ENCODE measurements at places on chromosomes 11 and 22.

DNA sequence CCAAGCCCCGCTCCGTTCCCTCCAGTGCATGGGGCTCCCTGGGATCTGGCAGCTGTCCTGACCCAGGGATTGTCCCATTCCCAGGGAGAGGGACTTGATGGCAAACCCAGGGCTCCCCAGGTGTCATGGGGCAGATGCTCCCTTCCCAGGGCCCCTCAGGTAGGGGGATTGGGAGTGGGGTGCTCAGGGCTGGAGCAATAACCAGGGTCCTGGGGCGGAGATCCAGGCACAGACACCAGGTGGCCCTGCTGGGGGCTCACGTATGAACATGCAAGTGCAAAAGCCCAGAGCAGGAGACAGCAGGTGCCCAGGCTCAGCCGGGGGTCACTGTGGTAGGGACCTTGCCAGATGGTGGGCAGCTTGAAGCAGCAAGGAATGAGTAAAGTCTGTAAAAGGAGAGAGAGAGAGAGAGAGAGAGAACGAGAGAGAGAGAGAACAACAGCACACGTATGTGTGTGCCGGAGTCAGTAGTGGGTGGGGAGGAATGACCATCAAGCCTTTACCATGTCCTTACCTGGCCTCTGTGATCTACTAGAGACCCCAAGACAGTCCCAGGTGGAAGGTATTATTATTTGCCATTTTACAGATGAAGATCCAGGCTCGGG lies 19.3 kb upstream of the MPPED1 start:
- DNase-seq: no peak

GRCh38 chr11:113113801-113114704 lies 152.8 kb downstream of the NCAM1 start:
- DNase-seq: peak; percentile 26

- DNase-seq: no peak
Observed at GRCh38 chr22:50085211-50085972, at the start of gene MLC1. Gene MLC1 (minus strand): TSS chr22:50085426. CDS start chr22:50084902, 524 bp downstream.

- no peak for DNase-seq
Observed at GRCh38 chr22:31968022-31968421, 23.7 kb downstream of the YWHAH start.

DNA sequence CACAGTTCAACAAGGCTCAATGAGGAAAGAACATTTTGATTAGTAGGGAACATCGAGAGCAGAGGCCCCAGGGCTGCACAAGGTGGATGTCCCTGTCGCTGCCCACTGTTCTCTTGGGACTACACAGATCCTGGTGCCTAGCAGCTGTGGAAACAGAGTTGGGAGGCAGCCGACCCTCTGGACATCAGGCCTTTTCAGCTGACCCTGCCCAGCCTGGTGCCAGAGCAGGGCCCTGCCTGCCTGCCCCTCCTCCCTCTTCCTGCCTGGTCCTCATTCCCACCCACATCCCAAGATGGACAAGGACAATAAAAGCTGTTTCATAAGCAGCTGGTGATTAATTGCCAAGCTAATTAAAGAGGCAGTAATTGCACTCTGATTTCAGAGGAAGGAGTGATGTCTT lies 60.7 kb downstream of the NFAM1 start:
- DNase-seq: no peak

DNA sequence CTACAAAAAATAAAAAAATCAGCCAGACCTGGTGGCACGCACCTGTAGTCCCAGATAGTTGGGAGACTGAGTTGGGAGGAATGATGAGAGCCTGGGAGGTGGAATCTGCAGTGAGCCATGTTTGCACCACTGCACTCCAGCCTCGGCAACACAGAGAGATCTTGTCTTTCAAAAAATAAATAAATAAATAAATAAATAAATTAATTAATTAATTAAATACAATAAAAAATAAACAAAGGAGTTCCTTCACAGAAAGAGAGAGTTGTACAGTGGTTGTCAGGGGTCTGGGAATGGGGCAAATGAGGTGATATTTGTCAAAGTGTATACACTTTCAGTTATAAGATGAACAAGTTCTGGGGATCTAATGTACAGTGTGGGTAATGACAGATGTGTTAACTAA lies 49.8 kb upstream of the GAB2 start:
- DNase-seq: no peak

DNA sequence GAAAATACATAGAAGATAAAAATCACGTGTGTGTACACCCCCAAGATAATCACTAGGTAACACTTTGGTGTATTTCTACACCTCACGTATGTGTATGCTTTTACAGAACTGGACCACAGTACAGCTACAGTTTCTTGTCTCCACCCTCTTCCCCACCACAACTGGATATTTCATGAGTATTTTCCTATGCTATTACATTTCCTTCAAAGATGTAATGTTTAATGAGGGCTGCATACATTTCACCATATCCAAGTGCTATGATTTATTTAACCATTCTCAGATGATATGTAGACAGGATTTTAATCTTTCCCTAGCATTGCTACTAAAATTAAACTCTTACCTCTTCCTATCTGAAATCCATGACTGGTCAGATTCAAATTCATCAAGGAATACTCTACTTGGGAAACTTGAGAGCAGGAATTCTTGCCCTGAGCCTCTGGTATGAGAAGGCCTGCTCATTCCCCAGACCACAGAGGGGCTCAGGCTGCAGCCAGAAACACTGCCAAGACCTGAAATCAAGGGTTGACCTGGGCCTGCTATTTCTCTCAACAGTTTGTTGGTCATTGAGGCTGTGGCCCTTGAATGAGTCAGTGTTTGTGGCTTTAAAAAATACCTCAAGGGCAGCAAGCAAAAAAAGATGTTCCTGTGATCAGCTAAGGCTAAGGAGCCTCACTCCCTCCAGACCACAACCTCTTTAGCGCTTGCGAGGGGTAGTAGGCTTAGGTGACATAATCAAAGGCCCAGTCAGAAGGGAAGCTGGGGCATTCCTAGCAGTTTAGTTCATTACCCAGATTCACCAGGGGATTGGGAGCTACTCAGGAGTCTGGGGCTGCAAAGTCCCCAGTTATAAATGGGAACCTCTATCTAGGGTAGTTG lies 55.5 kb downstream of the ABTB2 start:
- DNase-seq: no peak

GRCh38 chr11:12448131-12448939 lies 71.0 kb downstream of the PARVA start:
- no peak for DNase-seq

DNA sequence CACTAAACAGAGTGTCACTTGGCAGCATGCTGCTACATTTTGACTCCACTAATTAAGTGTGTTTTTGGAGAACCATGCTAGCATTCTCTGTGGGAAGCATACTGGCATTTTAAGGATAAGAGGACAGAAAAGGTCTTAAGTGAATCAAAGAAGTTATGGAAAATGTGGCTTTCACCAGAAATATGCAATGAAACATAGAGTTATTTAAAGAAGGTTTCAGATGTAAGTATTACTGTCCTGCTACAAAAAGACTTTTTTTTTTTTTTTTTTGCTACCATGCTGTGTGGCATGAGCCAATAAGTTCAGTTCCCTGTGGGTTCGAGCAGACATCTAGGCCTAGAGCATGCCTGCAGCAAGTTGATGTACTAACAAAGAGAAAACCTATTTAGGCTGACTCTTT lies 187.6 kb downstream of the MSANTD4 start:
- DNase-seq: no peak

GRCh38 chr22:47624252-47625012 lies 862.0 kb downstream of the TBC1D22A start:
- no peak for DNase-seq

- DNase-seq: no peak
Observed at GRCh38 chr22:48105259-48105658, 1342.8 kb downstream of the TBC1D22A start.

GRCh38 chr22:28074526-28074925 lies 155.5 kb upstream of the PITPNB start:
- no peak for DNase-seq

DNA sequence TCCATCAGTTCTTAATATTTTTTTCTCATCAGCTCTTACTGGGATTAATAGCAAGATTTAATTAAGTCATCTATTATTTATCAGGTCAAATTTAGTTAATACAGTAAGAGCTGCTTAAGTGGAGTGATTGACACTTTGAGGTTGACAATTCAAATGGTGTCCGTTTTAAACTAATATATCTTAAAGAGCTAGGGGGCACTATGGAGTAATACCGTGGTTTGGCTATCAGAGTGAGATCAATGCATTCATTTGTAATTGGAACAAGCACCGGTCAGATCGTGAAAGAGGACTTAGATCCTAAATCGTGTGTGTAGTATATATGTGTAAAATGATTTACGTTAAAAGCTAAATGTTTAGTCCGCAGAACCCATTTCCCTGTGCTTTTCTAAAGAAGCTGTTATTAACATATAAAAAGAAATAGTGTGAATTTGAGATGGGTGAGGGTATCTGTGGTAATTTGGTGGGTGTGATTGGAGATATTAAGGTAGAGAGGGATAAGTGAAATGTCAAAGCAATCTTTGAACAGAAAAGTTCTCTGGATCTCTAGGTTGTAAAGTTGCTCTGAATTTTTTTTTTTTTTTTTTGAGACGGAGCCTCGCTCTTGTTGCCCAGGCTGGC lies 2.3 kb downstream of the SIK2 start:
- peak; percentile 43 for DNase-seq

GRCh38 chr11:82229341-82229740 lies 504.3 kb downstream of the FAM181B start:
- DNase-seq: peak; percentile 31

GRCh38 chr22:40176921-40177737 lies 596 bp upstream of the TNRC6B start:
- peak; percentile 60 for DNase-seq

DNA sequence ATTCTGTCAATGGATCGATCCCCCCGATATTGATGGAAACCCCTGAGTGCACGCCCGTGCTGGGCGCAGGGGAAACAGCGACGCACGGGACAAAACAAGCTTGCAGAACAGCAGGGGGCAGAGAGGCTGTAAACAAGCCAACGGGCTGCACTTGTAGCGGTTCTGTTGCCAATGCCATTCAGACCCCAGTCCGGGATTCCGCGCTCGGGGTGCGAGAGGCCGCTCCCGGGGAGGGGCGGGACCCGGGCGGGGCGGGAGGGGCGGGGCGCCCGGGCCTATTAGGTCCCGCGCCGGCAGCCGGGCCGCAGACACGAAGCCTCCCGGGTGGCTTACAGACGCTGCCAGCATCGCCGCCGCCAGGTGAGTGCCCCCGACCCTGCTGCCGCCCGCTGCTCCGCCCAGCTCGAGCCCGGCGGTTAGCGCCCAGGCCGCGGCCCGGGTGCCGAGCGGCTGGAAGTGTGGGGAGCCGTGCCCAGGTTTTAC lies at the start of gene BIK:
Gene BIK, plus strand, starts transcription at position 307 of the 483 bp plus-strand sequence. CDS start 13,273 bp downstream, outside the sequence.
- DNase-seq: no peak

- no peak for DNase-seq
Observed at GRCh38 chr11:123694551-123694950, 40.1 kb upstream of the SCN3B start.

DNA sequence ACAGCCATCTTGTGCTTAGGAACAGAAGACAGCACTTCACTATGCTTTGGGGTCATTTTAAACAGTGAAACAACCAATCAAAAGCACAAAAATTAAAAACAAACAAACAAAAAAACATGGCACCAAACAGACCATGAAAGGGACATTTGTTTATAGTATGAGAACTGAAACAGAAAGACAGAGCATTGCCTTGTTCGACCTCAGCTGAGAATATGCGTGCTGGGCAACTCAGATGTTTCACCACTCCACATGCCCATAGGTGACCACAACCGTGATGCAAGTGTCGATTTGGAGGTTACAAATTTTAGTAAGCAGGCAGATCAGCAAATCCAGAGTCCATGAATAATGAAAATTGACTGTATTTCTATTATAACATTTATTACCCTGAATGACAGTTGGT lies 30.0 kb downstream of the NNMT start:
- no peak for DNase-seq

DNA sequence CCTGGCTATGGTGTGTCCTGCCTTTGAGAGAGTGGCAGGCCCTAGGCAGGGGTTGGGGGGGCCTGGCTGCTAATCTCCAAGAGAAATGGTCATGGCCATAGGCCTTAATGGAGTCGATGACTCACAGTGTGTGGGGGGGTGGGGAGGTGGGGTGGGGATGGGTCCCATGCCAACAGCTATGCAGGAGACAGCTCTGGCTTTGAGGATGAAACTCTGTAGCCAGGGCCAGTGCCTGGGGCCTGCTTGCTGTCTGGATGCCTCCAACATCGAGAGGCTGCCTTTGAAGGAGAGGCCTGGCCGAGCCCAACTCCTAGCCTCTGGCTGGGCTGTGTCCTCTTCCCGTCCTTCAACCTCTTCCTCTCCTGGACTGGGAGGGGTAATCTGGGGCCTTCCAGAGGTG lies 23.9 kb upstream of the TSPAN18 start:
- no peak for DNase-seq

GRCh38 chr11:102632026-102632425 lies 6.9 kb upstream of the MMP20 start:
- DNase-seq: no peak

DNA sequence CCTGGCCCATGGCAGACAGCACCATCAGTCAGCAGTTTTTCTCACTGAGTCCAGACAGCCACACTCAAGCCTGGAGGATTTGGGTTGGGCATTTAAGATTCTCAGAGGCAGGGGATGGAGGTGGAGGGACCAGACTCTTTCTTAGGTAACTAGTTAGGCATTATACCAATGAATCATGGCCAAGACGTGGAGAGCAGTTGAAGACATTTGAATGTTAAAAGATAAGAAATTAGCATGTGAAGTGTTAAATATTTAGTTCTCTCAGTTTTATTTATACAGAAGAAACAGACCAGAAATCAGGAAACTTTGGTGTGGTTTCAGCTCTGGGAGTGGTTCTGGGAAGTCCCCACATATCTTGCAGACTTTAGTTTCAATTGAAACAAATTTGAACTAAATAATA lies 9.9 kb downstream of the GTF2H1 start:
- no peak for DNase-seq

DNA sequence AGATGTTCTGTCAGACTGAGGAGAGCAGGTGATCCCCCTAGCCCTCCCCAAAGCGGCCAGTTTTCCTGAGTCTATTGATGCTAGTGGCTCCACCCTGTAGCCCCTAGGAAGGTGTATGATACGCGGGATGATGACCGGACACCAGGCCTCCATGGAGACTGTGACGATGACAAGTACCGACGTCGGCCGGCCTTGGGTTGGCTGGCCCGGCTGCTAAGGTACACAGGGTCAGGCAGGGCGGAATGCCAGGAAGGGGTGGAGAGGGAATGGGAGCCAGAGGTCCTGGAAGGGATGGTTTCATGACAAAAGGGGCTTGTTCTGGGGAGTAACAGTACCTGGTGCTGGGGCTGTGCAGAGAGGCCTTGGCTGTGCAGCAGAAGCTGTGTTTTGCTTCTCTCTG lies 3.2 kb downstream of the ZFPL1 start:
- no peak for DNase-seq

GRCh38 chr11:11308249-11308648 lies 44.8 kb downstream of the CSNK2A3 start:
- DNase-seq: no peak

DNA sequence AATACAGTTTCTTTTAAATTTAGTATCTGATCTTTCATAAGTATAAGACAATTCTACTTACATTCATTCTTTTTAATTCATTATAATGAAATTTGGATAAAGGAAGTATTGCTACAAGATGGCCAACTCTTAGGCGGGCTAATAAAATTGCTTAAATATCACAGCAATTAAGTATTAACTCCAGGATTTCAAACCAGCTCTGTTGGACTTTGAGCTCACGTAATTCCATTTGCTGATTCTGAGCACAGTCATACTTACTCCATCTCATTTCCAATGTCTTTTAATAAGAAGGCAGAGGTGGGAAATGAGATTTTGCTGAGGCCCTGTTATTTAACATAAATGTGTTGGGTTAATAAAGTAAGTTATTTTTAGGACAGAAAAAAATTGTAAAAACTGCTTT lies 748.1 kb downstream of the KCNA4 start:
- DNase-seq: no peak

- DNase-seq: no peak
Observed at GRCh38 chr22:19044381-19044780, 77.8 kb downstream of the DGCR2 start.

GRCh38 chr11:124519850-124520549 lies 23.5 kb downstream of the OR8B12 start:
- no peak for DNase-seq

All from fibroblast of the conjunctiva (primary cell).